CD4-positive, alpha-beta memory T cell (primary cell): ENCODE measurements at places on chromosomes 1 and 21. TPM values are rescaled to one million over a fixed set of nuclear protein-coding genes. Genes with fewer than 3 reads are reported as not detected.

GRCh38 chr1:201945863-201946223 is 505 bp downstream of the LMOD1 start:
- no peak for DNase-seq

DNA sequence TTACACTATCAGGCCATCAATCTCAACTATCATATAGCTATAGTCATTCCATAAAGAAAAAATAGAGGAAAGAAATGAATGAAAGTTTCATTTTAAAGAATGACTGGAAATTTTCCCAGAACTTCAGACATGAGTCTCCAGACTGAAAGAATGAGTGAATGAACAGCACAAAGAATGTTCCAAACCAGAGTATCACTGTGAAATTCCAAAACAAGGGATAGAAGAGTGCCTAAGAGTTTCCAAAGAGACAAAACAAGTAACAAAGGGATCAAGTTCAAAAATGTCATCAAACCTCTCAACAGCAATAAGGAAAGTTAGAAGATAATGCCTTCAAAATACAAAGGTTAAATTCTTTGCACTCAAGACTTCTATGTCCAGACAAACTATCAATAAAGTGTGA is 114.9 kb downstream of the DENND1B start:
- DNase-seq, result no peak

DNA sequence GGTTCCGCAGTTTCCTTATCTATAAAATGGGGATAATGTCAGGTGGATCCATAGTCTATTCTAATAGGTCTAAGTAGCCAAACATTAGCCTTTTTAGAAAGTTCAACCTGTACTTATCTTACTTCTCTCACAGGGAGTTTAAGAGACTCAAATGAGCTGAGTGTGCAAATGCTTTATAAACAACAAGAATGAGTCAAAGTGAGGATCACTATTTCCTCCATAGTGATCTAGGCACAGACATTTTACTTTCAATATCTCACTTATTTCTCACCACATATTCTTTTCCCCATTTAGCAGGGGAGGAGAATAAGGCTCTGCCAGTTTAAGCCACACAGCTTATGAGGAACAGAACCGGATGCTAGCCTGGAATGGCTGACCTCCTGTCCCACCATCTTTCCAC is 92.1 kb upstream of the LMO4 start:
- no peak for DNase-seq

DNA sequence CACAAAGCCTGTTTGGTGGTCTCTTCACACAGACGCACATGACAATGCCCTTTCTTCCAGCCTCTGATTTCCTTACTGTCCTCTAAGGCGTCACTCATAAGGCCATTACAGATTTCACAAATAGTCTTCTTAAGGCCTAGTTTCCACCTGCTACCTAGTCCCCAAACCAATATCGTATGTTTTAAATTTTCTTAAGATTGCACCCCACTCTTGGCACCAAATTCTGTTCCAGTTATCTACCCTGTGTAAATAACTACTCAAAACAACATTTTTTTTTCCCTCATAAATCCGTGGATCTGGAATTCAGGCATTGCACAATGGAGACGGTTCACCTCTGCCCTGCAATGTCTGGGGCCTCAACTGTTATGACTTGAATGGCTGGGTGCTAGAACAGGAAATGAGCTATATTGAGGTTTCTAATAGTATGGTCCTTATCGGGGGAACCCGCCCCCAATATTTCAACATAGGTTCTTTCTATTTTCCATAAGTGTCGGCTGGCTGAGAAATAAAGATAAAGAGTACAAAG is 36.9 kb upstream of the SERTAD4 start:
- no peak for DNase-seq

DNA sequence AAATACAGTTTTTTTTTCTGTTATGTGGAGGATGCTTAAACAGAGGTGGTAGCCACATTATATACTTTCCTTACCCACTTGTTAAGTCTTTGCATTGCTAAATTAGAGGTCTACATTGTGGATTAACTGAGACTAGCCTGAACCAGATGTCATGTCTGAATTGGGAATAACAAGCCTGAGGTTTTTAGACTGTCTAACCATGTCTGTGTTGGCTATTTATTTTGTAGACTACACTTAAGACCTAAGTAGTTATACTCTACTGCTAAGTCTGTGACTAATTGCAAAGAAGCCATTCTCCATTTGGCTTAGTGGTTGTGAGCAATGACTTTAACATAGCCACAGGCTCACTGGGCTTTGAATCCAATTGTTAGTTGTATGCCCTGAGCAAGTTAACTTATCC is 45.4 kb downstream of the CDC14A start:
- no peak for DNase-seq

DNA sequence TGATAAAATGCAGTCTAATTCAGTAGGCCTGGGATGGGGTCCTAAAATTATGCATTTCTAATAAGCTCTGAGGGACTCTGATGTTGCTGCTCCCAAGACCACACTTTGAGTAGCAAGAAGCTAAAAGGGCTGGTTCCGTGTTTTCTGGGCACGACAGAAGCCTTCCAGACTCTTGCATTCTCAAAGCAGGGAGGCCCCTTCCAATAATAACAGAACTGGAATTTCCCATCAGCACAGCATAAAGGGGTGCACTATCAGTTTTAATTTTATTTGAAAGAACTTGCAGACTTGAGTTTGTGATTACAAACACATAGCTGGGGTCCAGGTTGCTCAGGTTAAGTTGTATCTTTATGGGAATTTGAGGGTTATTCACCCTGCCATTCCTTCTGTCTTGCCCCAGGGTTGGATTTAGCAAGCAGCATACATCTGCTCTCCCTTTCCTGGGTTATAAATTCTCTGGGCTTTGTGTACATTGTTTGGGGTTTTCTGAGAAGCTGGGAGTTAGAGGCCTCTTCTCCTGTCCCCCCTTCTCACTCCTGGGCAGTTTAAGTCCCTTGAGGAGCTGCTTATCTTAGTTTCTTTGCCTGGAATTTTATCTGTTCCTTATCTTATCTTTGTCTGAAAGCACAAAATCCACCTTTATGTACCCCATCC is 94.2 kb upstream of the SLC2A1 start:
- DNase-seq, result no peak

- no peak for DNase-seq
Observed at GRCh38 chr21:35933466-35933865, 126.9 kb downstream of the SETD4 start.

DNA sequence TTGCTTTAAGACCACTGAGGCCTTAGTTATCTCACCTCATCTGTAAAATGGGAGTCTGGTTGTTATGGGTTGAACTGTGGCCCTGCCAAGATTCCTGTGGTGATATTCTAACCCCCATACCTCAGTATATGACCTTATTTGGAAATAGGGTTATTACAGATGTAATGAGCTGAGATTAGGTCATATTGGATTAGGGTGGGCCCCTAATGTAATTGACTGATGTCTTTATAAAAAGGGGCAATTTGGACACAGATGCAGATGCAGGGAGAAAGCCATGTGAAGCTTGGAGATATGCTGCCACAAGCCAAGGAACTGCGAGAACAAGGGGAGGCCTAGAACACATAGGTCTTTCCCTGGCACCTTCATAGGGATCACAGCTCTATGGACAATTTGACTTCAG is 3.9 kb downstream of the C1orf87 start:
- no peak for DNase-seq

DNA sequence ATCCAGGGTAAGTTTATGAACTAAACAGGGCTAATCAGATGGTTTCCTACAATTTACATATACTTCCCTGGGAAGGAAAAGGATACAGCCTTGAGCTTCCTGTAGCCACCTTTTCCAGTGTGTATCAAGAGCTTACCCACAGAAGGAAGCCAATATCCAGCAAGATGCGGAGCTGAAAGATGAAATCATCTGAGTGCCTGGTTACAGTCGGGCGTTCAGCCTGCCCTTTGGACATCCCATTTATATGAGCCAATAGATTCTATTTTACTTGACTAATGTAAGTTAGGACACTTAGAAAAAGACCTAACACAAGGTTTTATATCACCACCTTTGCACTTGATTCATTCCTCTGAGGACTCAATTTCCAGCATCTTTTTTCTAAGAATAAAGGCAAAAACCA is 108.2 kb downstream of the UCHL5 start:
- no peak for DNase-seq

GRCh38 chr1:87951852-87952251 is 623.2 kb downstream of the LMO4 start:
- no peak for DNase-seq

- no peak for DNase-seq
Observed at GRCh38 chr21:34791776-34792503, 123.1 kb downstream of the CLIC6 start.

PCBP3 gene
- 1.6 TPM for total RNA-seq

NPHS2 gene
- not detected for total RNA-seq

DNA sequence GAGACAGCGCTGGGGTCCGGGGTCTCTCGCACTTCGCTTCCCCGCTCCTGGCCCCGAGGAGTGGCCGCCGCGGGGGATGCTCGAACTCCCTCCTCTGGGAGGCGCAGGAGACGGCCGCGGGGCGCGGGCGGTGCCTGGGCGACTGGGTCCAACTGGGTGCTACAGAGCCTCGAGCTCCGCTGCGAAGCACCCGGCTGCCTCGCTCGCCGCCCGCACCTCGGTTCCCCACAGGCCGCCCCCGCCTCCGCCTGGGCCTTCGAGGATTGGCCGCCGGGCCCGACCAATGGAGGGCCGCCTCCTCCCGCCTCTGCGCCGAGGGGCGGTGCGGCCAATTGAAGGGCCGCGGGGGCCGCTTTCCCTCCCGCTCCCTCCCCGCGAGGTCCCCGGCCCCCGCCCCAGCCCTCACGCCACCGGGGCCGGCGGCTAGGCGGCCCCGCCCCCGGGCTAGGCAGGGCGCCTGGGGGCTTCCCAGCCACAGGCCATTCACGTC is at the start of gene CNN3:
TSS of gene CNN3 (minus strand) at position 196 of the 490 bp plus-strand sequence. CDS start 216 bp downstream, outside the sequence.
- peak; percentile 36 for DNase-seq
